ENCODE measurements at places on chromosomes 1 and 21. TPM values are rescaled to one million over a fixed set of nuclear protein-coding genes. Genes with fewer than 3 reads are reported as not detected.

The PHACTR4 gene
- 26.3 TPM for total RNA-seq

The MYOCOS gene
- 0.14 TPM for total RNA-seq

The MAP3K21 gene
- total RNA-seq: 0.95 TPM

The MRAP gene
- not detected for total RNA-seq

The SIK1 gene
- total RNA-seq: 314 TPM

The GNAT2 gene
- total RNA-seq: not detected

DNA sequence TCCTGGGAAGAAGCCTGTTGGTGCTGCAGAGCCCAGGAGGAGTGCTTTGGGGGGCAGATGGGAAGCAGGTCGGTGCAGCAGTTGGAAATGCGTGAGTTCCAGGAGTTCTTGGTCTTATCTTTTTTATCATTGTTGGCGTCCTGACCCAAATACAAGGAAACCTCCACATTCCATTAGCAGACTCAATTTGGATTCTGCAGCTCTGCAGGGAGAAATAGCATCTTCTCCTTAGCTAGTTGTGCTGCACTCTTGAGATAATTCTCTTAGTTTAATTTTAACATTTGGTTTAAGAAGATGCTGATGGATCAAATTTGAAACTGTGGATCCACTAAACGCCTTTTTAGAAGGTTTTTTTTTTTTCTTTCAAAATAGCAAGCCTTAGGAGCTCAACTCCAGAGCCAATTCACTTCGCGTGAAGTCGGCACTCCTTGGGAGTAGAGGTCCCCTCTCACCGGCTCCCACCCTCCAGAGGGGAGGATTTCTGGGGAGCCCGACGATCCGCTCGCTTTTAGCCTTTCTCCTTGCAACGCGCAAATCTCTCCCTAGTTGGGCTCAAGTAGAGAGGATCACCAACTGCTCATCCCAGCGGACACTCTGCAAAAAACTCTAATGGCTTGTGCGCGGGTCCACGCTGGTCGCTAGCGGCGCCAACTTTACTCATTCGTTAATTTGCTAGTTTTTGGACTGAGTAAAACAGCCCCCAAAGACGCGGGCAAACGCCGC is 1.3 kb downstream of the PLD5 start:
- no peak for DNase-seq
- H3K36me3 ChIP-seq: no peaks in the 10 kb centered on the region
- H3K4me1 ChIP-seq: peaks cover 9% of the 10 kb centered on the region
- no peak overlapping the region for H3K27ac ChIP-seq

DNA sequence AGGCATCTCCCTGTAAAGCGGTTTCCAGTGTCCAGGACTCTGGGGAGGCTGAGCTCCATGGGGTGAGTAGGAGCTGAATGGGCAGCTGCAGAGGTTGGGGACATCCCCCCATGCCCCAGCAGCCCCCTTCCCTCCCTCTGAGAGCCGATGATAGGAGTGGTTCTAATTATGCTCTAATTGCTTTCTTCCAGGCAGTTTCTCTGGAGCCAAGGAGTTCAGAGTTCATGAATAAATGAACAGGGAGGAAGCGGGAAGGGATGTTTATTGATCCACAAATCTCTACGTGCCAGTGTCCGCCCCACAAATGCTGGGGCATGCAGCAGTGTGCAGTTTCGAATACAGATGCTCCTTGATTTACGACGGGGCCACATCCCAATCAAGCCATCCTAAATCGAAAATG is 15.6 kb downstream of the NKAIN1 start:
- H3K4me3 ChIP-seq: no peak overlapping the region
- H3K27ac ChIP-seq: no peak overlapping the region
- H3K27me3 ChIP-seq: peaks cover 2% of the 10 kb centered on the region
- no peaks in the 10 kb centered on the region for H3K4me1 ChIP-seq
- no peak for DNase-seq

DNA sequence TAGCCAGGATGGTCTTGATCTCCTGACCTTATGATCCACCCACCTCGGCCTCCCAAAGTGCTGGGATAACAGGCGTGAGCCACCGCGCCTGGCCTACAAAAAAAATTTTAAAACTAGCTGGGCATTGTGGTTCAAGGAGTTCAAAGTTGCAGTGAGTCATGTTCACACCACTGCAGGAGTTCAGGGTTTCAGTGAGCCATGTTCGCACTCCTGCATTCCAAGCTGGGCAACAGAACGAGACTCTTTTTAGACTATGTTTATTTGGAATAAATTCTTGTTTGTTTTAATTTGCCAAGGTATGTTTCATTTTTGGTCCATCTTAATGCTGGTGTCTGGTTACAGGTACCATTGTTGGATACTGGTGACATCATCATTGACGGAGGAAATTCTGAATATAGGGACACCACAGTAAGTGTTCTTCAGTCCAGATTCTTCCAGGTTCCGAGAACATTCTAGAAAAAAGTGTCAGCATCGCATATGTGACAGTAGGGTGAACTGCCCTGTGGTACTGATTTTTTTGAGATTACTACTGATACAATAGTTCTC is 3.9 kb downstream of the PGD start:
- no peak overlapping the region for H3K4me3 ChIP-seq
- H3K36me3 ChIP-seq: peaks cover 40% of the 10 kb centered on the region
- H3K27me3 ChIP-seq: no peaks in the 10 kb centered on the region
- DNase-seq: no peak
- H3K27ac ChIP-seq: no peak overlapping the region
- peaks cover 21% of the 10 kb centered on the region for H3K4me1 ChIP-seq

DNA sequence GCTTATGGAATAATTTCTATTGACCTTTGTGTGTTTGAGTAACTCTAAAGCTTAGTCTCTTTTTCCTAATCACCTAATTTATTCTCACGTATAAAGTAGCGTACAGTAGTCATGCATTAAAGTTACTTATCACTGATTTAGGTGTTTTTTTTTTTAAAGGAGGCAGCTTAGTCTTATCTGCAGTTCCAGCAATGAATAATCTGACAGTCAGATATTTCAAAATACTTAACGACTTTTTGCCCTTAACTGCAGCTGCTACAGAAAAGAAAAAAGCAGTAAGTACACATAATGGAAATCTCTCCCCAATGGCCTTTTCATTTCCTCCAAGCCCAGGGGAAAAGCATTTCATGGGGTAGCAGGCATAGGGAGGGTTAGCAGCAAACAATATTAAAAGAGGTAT is 54.6 kb downstream of the SLC35F3 start:
- H3K27ac ChIP-seq: no peak overlapping the region
- H3K4me3 ChIP-seq: no peak overlapping the region
- peaks cover 6% of the 10 kb centered on the region for H3K27me3 ChIP-seq
- H3K36me3 ChIP-seq: no peaks in the 10 kb centered on the region

GRCh38 chr1:193960040-193960439 is 773.6 kb upstream of the B3GALT2 start:
- H3K27me3 ChIP-seq: no peaks in the 10 kb centered on the region
- no peaks in the 10 kb centered on the region for H3K4me1 ChIP-seq
- H3K4me3 ChIP-seq: no peak overlapping the region
- H3K36me3 ChIP-seq: no peaks in the 10 kb centered on the region
- no peak overlapping the region for H3K27ac ChIP-seq
- DNase-seq: no peak

- no peak overlapping the region for H3K27ac ChIP-seq
- no peaks in the 10 kb centered on the region for H3K36me3 ChIP-seq
- H3K4me3 ChIP-seq: no peak overlapping the region
- peaks cover 23% of the 10 kb centered on the region for H3K27me3 ChIP-seq
Measured at GRCh38 chr1:94250341-94250740, 13.0 kb upstream of the ARHGAP29 start.

DNA sequence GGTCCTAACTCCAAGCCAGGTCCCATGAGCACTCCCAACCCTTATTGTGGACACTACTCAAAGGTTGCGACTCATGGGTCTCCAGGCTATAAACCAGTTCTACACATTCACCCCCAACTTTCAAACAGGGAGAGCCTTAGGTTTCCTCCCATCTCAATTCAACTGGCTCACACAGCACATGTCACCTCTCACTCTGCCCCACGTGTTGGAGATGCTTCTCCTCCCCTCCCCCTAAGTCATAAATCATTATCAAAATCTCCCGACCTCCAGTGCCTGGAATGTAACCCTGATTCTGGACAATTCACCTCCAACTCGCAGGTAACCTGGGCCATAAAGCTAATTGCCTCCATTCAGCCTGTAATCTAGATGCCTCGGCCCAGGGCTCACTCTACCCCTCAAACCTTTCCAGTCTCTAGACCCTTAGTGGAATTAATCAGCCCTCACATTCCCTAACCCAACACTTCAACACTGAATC is 595 bp downstream of the AK2 start:
- DNase-seq: no peak
- peaks cover 35% of the 10 kb centered on the region for H3K4me1 ChIP-seq
- H3K36me3 ChIP-seq: peaks cover 12% of the 10 kb centered on the region
- peak overlapping the region; percentile 93 for H3K4me3 ChIP-seq
- H3K27me3 ChIP-seq: no peaks in the 10 kb centered on the region

- no peaks in the 10 kb centered on the region for H3K27me3 ChIP-seq
- no peak overlapping the region for H3K27ac ChIP-seq
- H3K4me1 ChIP-seq: no peaks in the 10 kb centered on the region
- no peak for DNase-seq
Measured at GRCh38 chr1:48680411-48681035, 96.2 kb downstream of the BEND5 start.

GRCh38 chr1:53847980-53848379 is 9.9 kb upstream of the NDC1 start:
- no peaks in the 10 kb centered on the region for H3K4me1 ChIP-seq
- peaks cover 2% of the 10 kb centered on the region for H3K36me3 ChIP-seq
- H3K27ac ChIP-seq: no peak overlapping the region

DNA sequence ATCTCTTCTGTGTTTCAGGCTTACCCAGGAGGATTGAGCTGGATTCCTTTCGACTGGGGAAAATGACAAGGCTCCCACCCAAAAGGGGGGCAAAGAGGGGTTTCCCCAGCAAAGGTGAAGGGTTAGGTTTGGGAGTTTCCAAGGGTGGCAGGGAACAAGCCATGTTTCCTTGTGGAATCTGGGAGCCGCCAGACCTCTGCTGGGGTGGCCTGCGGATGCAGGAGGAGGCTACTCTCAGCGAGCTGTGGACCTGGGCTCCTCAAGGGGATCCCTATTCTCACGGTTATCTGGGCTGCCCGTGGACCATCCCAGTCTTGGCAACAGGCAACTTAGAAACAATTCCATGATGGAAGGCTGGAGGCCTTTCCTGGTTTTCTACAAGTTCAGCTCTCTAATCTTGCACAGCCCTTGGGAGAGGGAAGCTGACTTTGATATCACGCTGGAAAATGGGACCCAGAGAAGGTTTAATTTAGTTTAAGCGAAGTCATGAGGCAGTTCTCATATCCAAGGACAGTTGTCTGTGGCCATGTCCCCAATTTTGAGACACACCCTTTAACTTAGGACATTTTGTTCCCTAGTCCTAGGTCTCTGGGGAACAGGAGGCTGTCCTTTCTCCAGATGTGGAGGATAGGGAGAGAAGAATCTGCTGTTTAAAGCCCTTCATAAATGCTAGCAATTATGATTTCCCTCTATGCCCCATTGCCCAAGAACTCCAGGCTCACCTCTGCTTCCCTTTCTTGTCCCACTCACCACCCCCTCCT is 24.7 kb upstream of the STUM start:
- H3K36me3 ChIP-seq: no peaks in the 10 kb centered on the region
- H3K4me1 ChIP-seq: peaks cover 3% of the 10 kb centered on the region
- H3K27me3 ChIP-seq: no peaks in the 10 kb centered on the region
- no peak overlapping the region for H3K4me3 ChIP-seq
- DNase-seq: no peak
- no peak overlapping the region for H3K27ac ChIP-seq

DNA sequence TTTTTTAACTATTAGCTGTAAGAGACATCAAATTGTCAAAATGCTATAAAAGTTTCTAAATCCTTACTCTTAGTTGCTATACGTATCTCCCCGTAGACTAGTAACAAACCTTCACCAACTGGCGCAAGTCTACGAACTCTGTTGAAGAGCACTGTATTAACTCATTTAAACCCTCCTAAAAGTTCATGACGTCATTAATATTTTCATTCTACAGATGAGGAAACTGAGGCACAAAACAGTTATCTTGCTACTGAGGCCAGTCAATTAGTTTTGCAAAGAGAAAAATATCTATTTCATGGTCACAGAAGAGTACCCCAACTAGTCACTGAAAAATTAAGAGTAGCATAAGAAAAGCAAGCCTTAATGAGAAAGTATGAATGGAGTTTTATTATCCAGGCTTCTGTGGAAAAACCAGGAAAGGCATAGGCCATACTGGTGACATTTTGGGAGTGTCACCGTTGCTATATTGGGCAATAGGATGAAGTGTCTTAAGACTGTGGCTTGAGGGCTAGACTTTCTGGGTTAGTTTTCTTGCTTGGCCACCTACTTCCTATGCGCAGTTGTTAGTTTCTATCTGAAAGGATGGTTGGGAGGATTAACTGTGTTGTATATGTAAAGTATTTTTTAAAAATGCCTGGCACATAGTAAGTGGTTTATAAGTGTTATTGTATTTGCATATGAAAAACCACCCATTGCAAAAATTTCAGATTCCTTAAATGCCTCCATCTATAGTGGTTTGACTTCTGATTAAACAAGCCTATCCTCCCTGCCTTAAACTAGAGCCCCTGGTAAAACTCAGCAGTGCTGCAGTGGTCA is 52.4 kb upstream of the SYT14 start:
- H3K36me3 ChIP-seq: no peaks in the 10 kb centered on the region
- DNase-seq: no peak
- no peak overlapping the region for H3K4me3 ChIP-seq
- no peaks in the 10 kb centered on the region for H3K4me1 ChIP-seq

DNA sequence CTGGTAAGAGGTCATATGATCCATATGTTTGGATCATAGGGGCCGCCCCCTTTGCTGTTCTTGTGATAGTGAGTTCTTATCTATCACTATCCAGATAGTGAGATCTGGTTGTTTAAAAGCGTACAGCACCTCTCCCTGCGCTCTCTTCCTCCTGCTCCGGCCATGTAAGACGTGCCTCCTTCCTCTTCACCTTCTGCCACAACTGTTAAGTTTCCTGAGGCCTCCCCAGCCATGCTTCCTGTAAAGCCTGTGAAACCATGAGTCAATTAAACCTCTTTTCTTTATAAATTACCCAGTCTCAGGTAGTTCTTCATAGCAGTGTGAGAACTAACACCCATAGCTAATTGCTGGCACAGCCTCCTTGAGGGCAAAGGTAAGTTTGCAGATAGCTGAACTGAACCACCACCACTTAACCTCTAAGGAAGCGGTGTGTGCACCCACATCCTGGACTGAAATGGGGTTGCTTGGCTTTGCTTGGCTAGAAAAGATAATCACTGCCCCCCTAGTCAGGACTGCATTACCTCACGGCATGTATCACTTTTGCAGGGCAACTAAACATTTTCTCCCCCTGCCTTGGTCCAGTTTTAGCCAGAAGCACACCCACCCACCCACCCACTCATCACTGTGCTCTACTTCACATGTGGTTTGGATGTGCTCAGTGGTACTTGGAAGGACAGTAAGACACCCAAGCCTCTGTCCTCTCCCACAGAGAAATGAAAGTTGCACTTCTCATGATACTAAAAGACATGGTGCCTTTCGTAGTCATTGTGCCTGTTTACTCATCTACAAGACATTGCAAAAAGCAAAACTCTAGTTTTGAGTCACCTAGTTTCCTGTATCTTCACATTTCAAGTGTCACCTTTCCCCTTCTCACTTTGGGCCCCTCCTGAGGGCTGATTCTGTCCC is 23.1 kb upstream of the PTAFR start:
- peak overlapping the region; percentile 30 for H3K27ac ChIP-seq
- peak; percentile 57 for DNase-seq
- H3K36me3 ChIP-seq: peaks cover 50% of the 10 kb centered on the region
- no peaks in the 10 kb centered on the region for H3K27me3 ChIP-seq
- no peak overlapping the region for H3K4me3 ChIP-seq

Data from CD4-positive, alpha-beta T cell (primary cell).